CD8-positive, alpha-beta T cell (primary cell): ENCODE measurements at places on chromosomes 11 and 22. TPM values are rescaled to one million over a fixed set of nuclear protein-coding genes. Genes with fewer than 3 reads are reported as not detected.

Gene KCNJ4
- total RNA-seq, result not detected

Gene CEP126
- total RNA-seq, result 0.81 TPM

Gene FHIP1B
- 38.3 TPM for total RNA-seq

Gene UBQLN3
- not detected for total RNA-seq

Gene MRPL16
- 27.8 TPM for total RNA-seq

Gene CABP7
- 0.52 TPM for total RNA-seq

Gene TNNI2
- total RNA-seq, result not detected

Gene MED19
- total RNA-seq, result 19.4 TPM

Gene MMP12
- not detected for total RNA-seq

Gene LRRC74B
- total RNA-seq, result not detected

Gene FAM180B
- total RNA-seq, result 0.39 TPM

Gene TRABD
- total RNA-seq, result 187 TPM

Gene ZNF214
- not detected for total RNA-seq

Gene DAGLA
- 0.08 TPM for total RNA-seq

DNA sequence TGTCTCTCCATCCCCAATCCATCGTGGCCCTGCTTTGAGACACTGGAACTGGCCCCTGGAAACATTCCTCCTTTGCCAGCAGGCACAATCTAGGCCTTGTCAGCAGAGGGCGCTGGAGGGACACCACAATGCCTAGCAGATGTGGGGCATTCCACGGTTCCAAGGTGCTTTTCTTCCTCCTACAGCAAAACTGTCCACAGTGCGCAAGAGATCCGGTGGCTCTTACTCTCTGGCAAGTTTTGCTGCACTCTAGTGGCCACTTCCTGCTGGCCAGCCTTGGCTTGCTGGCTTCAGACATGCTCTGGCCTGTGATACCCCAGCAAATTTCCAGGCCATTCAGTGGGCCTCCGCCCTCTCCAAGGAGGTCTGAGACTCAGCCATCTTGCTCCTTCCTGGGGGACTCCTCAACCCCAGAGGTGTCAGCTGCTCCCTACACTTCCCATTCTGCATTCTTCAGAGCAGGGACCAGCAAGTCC, 17.1 kb upstream of the RBM4B start:
- DNase-seq, result peak; percentile 89

GRCh38 chr11:30025396-30026139, 8.7 kb upstream of the KCNA4 start:
- DNase-seq, result no peak

GRCh38 chr11:62909107-62909894, 11.9 kb downstream of the CHRM1 start:
- DNase-seq, result no peak

- no peak for DNase-seq
Measured at GRCh38 chr11:117045956-117046355, 52.3 kb downstream of the SIK3 start.

DNA sequence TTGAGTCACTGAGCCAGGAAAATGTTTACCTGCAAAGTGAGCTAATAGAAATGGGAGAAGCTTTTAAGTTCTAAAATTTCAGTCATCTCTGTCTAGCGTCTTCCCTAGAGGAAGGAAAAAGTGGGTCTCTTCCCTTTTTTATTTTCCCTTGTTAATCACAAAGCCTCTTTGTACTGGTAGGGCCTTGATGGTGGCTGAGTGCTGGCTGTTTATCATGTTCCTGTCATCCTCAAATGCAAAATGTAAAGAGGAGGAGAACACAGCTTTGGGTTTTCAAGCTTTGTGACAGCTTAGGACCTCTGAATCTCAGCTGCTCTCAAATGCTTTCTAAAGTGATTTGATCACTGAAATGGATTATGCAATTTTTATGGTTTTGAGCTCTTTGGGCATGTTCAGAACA, 222.0 kb downstream of the TMEM135 start:
- no peak for DNase-seq

DNA sequence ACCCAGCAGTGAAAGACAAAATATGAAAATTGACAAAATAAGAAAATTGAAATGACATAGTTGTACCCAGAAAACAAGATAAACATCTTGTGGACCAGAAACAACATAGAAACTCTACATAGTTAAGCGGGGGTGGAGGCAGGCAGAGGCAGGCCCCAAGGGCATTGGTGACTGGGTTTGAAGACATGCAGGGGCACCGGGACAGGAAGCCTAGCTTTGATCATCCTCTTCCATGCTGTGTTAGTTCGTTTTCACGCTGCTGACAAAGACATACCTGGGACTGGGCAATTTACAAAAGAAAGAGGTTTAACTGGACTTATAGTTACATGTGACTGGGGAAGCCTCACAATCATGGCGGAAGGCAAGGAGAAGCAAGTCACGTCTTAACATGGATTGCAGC, 33.5 kb upstream of the CRTAM start:
- DNase-seq, result no peak

- DNase-seq, result no peak
Measured at GRCh38 chr11:104843150-104843836, 55.0 kb downstream of the CASP12 start.

DNA sequence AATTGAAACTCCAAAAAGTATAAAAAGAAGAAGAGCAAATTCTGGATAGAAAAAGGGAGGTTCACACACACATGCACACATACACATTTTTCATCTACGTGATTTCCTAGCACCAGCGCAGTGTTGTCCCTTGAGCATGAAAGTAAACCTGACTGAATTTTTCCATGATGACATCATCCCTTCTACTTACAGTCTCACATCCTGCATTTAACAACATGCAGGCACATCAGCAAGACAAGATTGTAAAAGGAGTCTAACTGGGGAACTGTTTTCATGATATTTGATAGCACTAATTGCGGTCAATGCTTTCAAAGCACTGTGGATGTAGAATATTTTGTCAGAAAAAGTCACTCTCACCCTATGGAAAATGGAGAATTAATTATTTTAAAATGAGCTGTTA, 36.6 kb downstream of the GAS2 start:
- no peak for DNase-seq

DNA sequence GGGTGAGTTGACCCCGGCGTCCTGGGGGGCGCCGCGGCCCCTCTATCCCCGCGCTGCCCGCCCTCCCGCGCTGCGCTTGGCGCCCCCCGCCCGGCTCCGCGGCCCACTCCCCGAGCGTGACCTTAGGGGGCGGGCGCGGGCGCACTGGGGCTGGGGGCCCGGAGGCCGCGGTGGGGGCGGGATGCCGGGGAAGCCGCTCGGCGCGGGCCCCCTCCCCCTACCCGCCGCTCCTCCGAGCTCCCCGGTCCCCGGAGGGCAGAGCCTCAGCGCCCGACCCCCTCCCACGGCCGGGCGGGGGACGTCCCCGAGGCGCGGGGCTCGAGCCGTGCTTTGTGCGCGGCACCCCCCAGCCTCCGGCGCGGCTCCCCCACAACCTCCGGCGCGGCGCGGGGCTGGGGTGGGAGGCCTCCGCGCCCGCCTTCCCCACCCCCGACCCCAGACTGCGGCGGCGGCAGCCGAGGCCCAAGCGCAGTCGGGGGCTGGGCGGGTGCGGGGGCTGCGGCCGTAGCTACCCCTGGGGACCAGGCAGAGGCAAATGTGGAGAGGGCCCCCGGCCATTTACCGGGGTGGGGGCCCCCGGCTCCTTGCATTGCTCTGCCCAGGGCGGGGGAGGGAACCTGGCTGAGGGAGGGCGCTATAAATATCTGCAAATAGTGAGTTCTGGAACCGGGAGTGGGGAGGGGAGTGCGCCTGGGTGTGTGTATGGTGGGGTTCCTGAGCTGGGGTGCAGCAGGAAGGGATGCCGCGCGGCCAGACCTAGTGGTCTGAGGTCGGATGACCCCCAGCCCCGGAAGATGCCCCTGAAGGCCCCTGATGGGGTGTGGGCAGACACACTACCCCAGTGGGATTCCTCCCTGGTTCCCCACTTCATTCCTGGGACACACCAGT, 988 bp downstream of the MGAT3 start:
- no peak for DNase-seq

GRCh38 chr22:48827904-48828555, 999.6 kb downstream of the BRD1 start:
- no peak for DNase-seq

- DNase-seq, result no peak
Measured at GRCh38 chr11:40281052-40281580, 1178.3 kb downstream of the LRRC4C start.

GRCh38 chr11:45322891-45323600, 36.9 kb upstream of the SYT13 start:
- DNase-seq, result no peak

- DNase-seq, result no peak
Measured at GRCh38 chr11:113689768-113690618, 16.1 kb downstream of the TMPRSS5 start.

DNA sequence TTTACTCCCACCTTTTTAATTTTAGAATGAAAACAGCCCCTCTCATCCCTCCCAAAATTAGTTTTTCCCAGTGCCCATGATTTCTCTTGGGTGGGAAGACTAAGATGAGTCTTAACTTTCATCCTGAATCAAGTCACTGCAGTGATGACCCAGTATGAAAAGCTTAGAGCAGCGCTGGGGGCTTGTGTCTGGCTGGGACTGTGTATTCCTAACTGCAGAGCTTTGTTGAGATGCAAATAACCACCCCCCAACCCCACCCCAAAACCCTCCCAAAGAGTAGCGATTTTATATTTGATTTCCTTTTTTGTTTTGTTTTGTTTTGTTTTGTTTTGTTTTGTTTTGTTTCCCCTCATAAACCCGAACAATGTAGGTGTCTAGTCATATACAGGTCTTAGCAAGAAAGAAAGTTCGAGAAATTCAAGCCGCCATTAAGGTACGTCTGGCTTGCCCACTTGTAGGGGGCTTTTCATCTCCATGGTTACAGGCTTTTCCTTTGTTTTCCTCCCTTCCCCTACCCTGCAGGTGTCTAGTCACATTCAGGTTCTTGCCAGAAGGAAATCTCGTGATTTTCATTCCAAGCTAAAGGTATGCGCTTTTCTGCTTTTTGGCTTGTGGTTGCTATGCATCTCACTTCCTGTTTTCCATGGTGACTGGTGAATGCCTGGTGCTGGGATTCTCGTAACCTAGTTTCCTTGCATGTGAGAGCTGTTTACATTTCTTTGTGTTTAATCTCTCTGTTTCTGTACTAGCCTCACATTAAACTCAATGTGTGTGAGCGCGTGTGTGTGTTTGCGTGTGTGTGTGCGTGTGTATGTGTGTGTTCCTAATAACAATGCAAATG, 144.6 kb upstream of the RASSF10 start:
- no peak for DNase-seq

GRCh38 chr11:14158393-14158792, 195.9 kb downstream of the SPON1 start:
- no peak for DNase-seq

DNA sequence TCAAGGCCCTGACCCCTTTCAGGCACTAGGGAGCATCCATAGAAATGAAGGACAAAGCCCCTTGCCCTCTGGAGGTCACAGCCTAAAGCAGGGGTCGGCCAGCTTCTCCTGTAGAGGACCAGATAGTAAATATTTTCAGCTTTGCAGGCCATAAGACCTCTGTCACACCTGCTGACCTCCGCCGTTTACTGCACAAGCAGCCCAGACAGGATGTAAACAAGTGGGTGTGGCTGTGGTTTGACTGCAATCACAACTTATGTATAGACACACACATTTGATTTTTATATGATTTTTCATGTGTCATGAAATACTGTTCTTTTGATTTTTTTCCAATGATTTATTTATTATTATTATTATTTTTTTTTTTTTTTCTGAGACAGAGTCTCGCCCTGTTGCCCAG, 34.3 kb downstream of the KIAA1671 start:
- DNase-seq, result peak; percentile 14

GRCh38 chr22:30989474-30989873, 20.4 kb downstream of the TUG1 start:
- DNase-seq, result no peak

- DNase-seq, result no peak
Measured at GRCh38 chr11:11251394-11251970, 101.6 kb downstream of the CSNK2A3 start.

DNA sequence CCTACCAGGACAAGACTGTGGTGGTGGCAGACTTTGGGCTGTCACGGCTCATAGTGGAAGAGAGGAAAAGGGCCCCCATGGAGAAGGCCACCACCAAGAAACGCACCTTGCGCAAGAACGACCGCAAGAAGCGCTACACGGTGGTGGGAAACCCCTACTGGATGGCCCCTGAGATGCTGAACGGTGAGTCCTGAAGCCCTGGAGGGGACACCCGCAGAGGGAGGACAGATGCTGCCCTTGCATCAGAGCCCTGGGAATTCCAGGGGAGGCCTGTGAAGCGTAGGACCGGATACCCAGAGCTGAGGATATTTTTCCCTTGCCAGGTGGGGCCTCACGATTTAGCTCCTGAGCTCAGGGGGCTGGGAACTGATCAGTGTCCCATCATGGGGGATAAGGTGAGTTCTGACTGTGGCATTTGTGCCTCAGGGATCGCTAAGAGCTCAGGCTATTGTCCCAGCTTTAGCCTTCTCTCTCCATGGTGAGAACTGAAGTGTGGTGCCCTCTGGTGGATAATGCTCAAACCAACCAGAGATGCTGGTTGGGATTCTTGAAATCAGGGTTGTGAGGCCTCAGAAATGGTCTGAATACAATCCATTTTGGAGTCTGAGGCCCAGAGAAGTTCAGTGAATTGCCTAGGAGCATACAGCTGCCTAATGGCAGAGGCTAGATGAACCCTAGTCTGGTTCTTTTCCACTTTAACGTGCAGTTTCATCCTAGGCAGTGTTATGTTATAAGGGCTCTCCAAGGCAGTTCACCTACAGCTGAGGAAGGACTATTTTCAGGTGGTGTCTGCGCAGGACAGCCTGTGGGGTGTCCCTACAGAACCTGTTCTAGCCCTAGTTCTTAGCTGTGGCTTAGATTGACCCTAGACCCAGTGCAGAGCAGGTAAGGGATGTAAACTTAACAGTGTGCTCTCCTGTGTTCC, 19.5 kb downstream of the PIK3IP1 start:
- DNase-seq, result peak; percentile 76

DNA sequence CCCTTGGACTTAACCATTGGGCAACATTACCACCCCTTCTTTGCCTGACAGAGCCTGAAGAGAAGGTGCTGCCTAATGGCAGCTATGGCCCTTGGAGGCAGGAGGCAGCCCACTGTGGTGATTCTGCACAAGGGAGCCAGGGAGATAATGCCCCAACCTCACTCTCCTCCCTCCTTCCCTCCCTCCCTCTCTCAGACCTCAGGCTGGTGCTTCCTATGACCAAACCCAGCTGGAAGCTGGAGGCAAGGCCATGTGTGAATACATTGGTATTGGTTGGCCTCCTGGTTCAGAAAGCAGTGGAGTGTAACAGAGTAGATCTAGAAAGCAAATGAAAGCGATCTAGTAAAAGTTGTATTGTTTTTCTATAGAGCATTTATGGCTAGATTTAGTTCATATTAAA, 233.1 kb downstream of the CSNK2A3 start:
- DNase-seq, result no peak

DNA sequence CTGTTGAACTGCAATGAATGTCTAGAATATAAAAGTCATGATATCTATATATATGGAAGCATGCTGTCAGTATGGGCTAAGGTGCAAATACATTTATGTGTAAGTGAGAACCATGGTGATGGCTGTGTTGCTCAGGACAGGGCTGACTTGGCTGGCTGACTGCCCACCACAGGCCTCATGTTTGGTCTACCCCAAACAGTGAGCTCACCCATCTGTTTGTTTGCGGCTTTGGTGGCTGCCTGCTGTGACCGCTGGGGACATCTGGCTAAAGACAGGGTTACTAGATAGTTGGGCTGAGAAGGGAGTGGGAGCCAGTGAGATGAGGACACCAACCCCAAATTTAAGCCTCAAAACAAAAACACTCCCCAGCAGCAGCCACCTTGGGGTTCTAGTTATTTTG, 6.3 kb downstream of the CD44 start:
- DNase-seq, result peak; percentile 67
